H1 (cell line): ENCODE measurements at places on chromosomes 3 and 15. TPM values are rescaled to one million over a fixed set of nuclear protein-coding genes. Genes with fewer than 3 reads are reported as not detected.
A peak's percentile ranks its signal among the peaks of the same experiment; 100 is the strongest.

- no peak for DNase-seq
Observed at GRCh38 chr3:69791106-69791505, 51.8 kb downstream of the MITF start.

DNA sequence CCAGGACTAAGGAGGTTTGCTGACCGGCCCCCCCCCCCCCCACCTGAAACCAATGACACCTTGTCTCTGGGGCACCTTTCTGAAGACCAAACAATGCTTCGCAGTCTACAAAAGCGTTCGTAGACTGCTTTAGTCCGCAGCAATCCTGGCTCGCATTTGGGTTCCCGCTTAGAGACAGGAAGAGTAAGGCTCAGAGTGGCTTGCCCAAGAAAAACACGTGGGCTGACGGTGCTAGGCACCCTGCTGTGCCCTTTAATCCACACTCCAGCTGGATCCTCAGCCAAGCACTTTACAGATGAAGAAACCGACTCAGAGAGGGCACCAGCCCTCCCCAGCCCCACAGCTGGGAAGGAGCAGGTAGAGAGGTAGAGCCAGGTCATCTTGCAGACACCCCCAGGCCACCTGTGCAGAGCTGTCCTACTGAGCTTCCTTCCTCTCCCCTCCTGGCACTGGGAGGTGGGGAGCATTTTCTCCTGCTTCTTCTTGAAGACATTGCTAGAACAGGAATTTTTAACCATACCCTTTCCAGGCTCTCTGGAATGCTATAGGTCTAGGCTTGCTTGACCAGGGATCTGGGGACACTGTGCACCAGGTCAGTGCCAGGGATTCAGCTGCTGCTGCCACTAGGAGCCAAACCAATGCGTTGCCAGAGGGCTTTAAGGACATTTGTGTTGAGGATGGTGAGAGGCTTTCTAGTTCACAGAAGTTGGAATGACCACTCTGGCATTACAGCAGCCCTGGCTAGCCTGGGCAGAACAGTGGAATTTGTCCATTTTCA lies 1.0 kb upstream of the KLF15 start:
- DNase-seq, result peak; percentile 75

DNA sequence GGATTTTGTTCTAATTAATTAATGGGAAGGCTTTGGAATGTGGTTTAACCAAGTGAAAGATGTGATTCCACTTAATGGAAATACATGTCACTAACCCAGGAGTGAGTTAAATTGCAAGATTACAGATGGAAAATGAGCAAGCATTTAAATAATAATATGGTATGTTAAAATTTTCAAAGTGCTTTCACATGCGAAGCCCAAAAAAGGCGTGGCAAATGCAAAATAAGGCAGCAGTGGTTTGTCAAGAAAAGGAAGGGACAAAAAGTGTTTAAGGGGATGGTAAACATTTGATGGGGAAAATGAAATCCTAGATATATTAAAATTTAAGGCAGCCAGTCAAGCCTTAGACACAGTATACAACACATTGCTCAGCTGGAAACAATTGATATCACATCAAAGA lies 2.9 kb downstream of the TICRR start:
- DNase-seq, result no peak

- DNase-seq, result no peak
Observed at GRCh38 chr15:55334997-55335396, 16.0 kb downstream of the PIGB start.

EAF1 gene
- total RNA-seq, result 26.8 and 28.0 TPM in 2 replicates

BCHE gene
- 1.7 and 1.9 TPM in 2 replicates for total RNA-seq

SNUPN gene
- 26.2 and 28.2 TPM in 2 replicates for total RNA-seq

CYP1A1 gene
- 0.11 and 0.35 TPM in 2 replicates for total RNA-seq

GRCh38 chr15:42499858-42500609 lies 4.6 kb downstream of the SNAP23 start:
- no peak for DNase-seq

GRCh38 chr3:149881879-149882278 lies 68.9 kb downstream of the RNF13 start:
- no peak for DNase-seq

GPR149 gene
- total RNA-seq, result not detected in 2 replicates

HGD gene
- not detected in 2 replicates for total RNA-seq
